ENCODE measurements at places on chromosomes 13 and 19.
A peak's percentile ranks its signal among the peaks of the same experiment; 100 is the strongest.

GRCh38 chr13:48526286-48526685 lies 6.6 kb downstream of the RCBTB2 start:
- no peak for DNase-seq

GRCh38 chr13:103101901-103102300 lies 35.7 kb upstream of the SLC10A2 start:
- no peak for DNase-seq

DNA sequence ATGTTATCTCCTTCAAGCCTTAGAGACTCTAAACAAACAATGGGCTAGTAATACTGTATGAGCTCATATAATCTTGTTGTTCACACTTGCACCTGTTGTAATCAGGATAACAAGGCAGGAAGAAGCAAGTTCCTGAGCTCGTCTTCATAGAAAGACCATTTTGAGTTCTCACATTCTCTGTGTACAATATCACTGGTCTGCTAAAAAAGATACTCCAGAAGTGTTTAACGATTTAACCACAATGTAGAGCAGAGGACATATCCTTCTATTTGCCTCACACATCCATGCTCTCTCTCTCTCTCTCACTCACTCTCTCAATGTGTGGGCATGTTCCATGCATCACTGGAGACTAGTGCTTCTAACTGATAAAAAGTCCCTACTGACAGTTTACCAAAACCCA lies 122.9 kb downstream of the MIPEP start:
- no peak for DNase-seq

GRCh38 chr13:111398715-111399299 lies 78.4 kb downstream of the TEX29 start:
- no peak for DNase-seq

GRCh38 chr13:26202365-26202972 lies 19.6 kb downstream of the RNF6 start:
- DNase-seq: no peak

DNA sequence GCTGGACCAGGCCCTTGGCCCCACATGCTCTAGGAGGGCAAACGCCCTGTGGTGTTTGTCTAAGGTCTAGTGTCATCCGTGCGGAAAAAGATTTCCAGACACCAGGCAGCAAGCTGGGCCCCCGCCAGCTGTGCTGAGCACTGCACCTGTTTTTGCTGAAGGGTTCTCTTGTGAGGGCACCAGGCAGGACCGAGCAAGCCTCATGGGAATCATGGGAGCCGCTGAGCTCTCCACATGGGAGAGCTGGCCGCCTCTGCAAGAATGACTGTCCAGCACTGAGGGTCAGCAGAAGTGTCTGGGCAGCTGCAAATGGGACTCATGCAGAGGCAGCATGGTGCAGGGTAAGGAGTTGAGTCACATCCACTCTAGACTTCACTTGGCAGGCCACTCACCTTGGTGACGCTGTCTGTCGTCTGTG lies 12.0 kb downstream of the B3GNT8 start:
- no peak for DNase-seq

DNA sequence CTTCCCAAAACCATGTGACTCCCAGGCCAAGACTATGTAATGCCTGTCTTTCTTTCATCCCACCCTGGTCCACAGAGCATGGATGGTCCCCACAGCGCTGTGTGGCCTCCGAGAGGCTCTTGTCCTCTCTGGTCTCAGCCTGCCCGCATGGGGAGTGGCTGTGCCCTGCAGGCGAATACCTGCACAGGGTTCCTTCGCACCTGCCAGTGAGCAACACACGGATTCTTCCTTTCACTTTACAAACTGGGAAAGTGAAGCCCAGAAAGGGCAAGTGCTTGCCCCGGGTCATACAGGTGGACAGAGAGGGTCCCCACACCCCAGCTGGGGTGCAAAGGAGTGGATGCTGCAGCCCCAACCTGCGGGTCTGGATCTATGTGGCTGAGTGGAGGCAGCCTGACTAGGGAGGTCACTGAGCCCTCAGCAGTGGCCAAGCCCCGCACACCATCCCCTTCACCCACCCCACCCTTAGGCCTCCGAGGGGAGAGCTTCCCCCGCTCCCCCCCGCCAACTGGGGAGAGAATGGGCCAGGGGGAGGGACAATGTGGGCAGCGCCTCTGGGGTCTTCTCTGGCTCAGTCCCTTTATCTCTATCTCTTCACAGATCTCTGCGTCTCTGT lies 747 bp upstream of the MARK4 start:
- no peak for DNase-seq

- DNase-seq: peak; percentile 62
Measured at GRCh38 chr19:10431943-10432735, 11.8 kb downstream of the PDE4A start.
